SK-N-SH (cell line): ENCODE measurements at places on chromosomes 3 and 15. TPM values are rescaled to one million over a fixed set of nuclear protein-coding genes. Genes with fewer than 3 reads are reported as not detected.

- no peak overlapping the region for H3K4me3 ChIP-seq
- peaks cover 12% of the 10 kb centered on the region for H3K4me1 ChIP-seq
- no peaks in the 10 kb centered on the region for H3K27me3 ChIP-seq
- DNase-seq: peak; percentile 24
- H3K36me3 ChIP-seq: no peaks in the 10 kb centered on the region
These were observed 246.8 kb downstream of the NR1D2 start for GRCh38 chr3:24191801-24192403.

DNA sequence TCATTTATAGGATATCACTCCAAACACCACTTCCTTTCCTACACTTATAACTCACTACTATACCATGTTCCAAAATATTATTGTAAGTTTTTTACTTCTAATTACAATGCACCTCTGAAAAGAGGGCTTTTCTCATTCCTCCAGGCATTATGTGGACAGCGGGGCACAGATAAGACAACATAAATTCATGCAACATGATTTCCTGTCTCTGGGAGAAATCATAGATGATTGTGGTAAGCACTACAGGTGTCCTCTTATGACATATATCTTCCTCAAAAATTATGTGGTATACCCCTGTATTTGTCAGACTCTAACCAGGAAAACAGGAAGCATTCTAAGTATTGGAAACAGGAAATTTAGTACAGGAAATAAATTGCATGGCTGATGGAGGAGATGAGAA is 45.7 kb upstream of the INO80 start:
- peak overlapping the region; percentile 6; the same call in 1 of the 2 replicates for H3K27ac ChIP-seq
- no peak for DNase-seq
- no peaks in the 10 kb centered on the region for H3K27me3 ChIP-seq
- no peaks in the 10 kb centered on the region for H3K36me3 ChIP-seq

DNA sequence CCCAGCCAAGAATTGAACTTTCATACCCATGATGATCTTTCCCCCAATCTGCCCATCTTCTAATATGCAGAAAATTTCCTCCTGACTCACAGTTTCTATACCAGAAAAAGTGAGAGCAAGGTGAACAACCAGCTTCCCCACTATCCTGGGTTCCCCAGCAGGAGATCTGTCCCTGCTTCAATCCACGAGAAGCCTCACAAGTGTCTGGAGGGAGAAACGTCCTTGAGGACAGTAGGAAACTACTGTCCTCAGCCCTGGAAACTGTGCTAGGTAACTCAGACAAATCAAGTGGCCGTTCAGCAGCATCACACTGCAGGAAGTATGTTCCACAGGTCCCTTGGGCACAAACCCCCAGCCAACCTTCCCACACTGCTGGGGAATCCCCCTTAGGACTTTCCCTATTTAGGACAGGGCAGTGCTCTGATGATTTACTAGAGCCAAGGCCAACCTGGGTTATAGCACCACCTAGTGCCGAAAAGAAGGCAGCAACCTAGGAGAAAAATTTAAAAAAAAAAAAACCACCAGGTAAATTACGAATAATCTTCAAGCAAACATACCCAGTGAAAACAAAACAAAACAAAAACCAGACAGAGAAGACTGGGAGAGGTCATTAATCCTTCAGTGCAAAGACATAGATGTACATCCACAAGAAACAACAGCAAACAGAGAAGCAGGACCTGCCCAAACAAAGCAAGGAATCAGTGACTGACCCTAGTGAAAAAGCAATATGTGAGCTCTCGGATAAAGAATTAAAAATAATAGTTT is 36.0 kb downstream of the MORC1 start:
- H3K4me1 ChIP-seq: no peaks in the 10 kb centered on the region
- peak; percentile 34 for DNase-seq
- H3K36me3 ChIP-seq: no peaks in the 10 kb centered on the region
- H3K4me3 ChIP-seq: no peak overlapping the region; the same call in 1 of the 2 replicates
- no peak overlapping the region for H3K27ac ChIP-seq

Gene MORC1
- polyA plus RNA-seq: not detected in 2 replicates

Gene C15orf62
- polyA plus RNA-seq: 0.06 TPM in 1 of 2 replicates, not detected in the other

GRCh38 chr3:171803044-171803443 is 7.2 kb downstream of the PLD1 start:
- H3K4me1 ChIP-seq: peaks cover 22% of the 10 kb centered on the region; the same call in 1 of the 2 replicates
- no peaks in the 10 kb centered on the region for H3K27me3 ChIP-seq
- no peaks in the 10 kb centered on the region for H3K36me3 ChIP-seq
- H3K4me3 ChIP-seq: no peak overlapping the region
- no peak overlapping the region for H3K27ac ChIP-seq

DNA sequence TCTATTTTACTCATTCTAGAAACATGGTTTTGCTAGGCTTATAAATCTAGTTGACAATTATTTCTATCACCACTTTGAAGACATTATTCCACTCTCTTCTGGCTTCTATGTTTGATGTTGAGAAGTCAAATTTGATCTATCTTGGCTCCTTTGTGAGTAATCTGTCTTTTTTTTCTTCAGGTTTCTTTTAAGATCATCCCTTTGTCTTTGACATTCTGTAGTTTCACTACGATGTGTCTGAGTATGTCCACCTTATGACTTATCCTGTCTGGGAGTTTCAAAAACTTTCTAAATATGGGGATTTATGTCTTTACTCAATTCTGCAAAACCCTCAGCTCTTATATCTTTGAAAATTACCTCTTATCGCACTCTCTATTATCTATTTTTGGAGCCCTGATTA is 41.0 kb upstream of the TMEM158 start:
- H3K27me3 ChIP-seq: no peaks in the 10 kb centered on the region
- no peak for DNase-seq
- no peak overlapping the region for H3K4me3 ChIP-seq
- H3K36me3 ChIP-seq: no peaks in the 10 kb centered on the region

DNA sequence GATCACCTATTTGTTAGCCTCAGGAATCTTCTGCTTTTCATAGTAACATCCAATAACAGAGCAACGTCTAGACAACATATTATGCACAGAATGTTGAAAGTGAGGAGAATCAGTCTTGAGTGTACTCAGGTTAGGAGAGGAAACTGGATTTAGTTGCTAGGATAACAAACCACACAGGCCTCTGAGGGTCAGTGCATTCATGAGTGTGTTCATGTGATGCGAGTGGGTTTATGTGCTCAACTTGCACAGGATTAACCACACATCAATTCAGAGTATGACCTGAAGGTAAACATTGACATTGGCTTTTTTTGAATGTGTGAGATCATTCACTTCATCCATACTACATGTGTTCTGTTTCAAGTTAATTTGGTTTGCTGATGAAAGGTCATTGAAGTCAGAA is 287.6 kb downstream of the DIPK2A start:
- no peaks in the 10 kb centered on the region for H3K27me3 ChIP-seq
- DNase-seq: no peak
- no peak overlapping the region for H3K4me3 ChIP-seq
- no peak overlapping the region for H3K27ac ChIP-seq
- no peaks in the 10 kb centered on the region for H3K36me3 ChIP-seq

GRCh38 chr15:68379058-68379758 is 52.8 kb downstream of the ITGA11 start:
- H3K36me3 ChIP-seq: no peaks in the 10 kb centered on the region
- H3K27ac ChIP-seq: no peak overlapping the region
- no peak for DNase-seq
